Breast epithelium (tissue), 4 donors: ENCODE measurements at places on chromosomes 7 and 10.

DNA sequence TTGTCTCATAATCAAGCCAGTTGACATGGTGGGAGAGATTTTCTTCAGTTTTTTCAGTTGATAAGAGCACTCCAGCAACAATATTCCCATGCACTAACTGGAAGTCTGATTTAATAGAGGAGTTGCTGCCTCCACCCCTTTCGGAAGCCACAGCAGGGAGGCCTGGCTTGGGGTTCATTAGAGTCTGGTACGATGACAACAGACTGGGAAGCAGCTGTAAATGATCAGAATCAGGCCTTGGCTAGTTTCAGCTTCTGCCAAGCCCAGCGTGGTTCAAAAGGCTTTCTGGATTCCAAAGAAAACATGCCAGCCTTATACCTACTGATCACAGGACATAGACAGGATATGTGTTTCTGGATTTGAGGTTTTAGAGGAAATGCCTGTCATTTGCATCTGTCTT lies 274.0 kb downstream of the CSTF2T start:
- no peaks in the 10 kb centered on the region for H3K27me3 ChIP-seq
- H3K4me3 ChIP-seq, result no peak overlapping the region
- H3K4me1 ChIP-seq, result no peaks in the 10 kb centered on the region
- no peak overlapping the region for H3K27ac ChIP-seq
- no peaks in the 10 kb centered on the region for H3K36me3 ChIP-seq
- no peak for DNase-seq

DNA sequence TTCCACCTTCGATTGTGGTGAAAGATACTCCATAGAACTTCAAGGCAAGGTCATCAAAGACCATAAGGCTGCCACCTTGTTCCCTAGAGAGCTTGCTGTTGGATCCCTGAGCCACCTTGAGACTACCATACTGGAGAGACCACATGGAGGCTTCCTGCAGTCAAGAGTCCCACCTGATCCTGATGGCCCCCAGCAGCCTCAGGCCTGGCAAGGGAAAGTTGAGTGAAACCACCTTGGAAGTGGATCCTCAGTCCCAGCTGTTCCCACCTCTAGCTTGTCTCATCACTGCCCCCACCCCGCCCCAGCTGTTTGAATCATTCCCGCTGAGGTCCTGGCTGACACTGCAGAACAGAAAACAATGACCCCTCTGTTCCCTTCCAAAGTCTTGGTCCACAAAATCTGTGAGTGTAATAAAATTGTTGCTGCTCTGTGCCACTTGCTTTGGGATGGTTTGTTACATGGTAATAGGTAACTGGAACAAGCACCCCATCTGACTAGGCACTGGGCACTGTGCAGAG lies 32.0 kb downstream of the PRLHR start:
- no peaks in the 10 kb centered on the region for H3K36me3 ChIP-seq
- no peaks in the 10 kb centered on the region for H3K4me1 ChIP-seq
- no peak overlapping the region for H3K4me3 ChIP-seq
- no peak overlapping the region for H3K27ac ChIP-seq
- no peak for DNase-seq

DNA sequence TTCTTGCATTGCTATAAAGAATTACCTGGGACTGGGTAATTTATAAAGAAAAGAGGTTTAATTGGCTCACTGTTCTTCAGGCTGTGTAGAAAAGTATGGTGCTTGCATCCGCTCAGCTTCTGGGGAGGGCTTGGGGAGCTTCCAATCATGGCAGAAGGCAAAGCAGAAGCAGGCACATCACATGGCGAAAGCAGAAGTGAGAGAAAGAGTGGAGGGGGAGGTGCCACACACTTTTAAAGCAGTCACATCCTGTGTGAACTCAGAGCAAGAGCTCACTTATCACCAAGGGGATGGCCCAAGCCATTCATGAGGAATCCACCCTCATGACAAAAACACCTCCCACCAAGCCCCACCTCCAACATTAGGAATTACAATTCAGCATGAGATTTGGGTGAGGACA lies 303.5 kb downstream of the OTUD1 start:
- DNase-seq, result no peak
- H3K27ac ChIP-seq, result no peak overlapping the region
- no peaks in the 10 kb centered on the region for H3K4me1 ChIP-seq
- H3K36me3 ChIP-seq, result no peaks in the 10 kb centered on the region
- H3K4me3 ChIP-seq, result no peak overlapping the region
- H3K27me3 ChIP-seq, result no peaks in the 10 kb centered on the region

DNA sequence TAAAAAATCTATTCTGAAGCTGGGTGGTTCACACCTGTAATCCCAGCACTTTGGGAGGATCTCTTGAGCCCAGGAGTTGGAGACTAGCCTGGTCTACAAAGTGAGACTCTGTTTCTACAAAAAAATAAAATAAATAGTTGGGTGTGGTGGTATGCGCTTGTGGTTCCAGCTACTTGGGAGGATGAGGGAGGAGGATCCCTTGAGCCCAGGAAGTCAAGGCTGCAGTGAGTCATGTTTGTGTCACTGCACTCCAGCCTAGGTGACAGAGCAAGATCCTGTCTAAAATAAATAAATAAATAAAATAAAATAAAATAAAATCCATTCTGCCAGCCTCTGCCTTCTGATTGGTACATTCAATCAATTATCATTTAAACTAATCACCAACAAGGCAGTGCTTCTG lies 17.5 kb downstream of the ZNF33A start:
- no peak overlapping the region for H3K4me3 ChIP-seq
- no peaks in the 10 kb centered on the region for H3K27me3 ChIP-seq
- H3K27ac ChIP-seq, result no peak overlapping the region
- H3K36me3 ChIP-seq, result no peaks in the 10 kb centered on the region

DNA sequence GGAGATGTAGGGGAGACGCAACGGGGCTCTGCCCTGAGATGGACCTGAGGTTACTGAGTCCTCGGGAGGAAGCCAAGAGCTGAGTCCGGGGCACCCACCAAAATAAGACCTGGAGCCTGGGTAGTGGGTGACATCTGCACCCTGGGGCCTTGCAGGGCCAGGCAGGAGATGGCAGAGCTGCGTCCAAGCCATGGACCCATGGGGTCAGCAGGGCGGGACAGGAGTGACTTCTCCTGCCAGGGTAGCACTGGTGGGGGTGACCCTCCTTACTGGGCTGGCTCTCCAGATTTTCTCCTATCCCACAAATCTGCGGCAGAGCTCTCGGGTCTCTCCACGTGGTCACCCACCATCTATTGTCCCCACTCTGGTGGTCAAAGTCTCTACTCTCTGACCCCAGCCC lies 2.1 kb downstream of the GHRHR start:
- no peaks in the 10 kb centered on the region for H3K36me3 ChIP-seq
- no peak overlapping the region for H3K4me3 ChIP-seq
- no peak for DNase-seq
- no peaks in the 10 kb centered on the region for H3K4me1 ChIP-seq
- no peak overlapping the region for H3K27ac ChIP-seq
- H3K27me3 ChIP-seq, result no peaks in the 10 kb centered on the region

GRCh38 chr10:84335516-84335915 lies 7.1 kb downstream of the CCSER2 start:
- no peak for DNase-seq
- H3K27ac ChIP-seq, result no peak overlapping the region
- H3K27me3 ChIP-seq, result no peaks in the 10 kb centered on the region
- no peak overlapping the region for H3K4me3 ChIP-seq

DNA sequence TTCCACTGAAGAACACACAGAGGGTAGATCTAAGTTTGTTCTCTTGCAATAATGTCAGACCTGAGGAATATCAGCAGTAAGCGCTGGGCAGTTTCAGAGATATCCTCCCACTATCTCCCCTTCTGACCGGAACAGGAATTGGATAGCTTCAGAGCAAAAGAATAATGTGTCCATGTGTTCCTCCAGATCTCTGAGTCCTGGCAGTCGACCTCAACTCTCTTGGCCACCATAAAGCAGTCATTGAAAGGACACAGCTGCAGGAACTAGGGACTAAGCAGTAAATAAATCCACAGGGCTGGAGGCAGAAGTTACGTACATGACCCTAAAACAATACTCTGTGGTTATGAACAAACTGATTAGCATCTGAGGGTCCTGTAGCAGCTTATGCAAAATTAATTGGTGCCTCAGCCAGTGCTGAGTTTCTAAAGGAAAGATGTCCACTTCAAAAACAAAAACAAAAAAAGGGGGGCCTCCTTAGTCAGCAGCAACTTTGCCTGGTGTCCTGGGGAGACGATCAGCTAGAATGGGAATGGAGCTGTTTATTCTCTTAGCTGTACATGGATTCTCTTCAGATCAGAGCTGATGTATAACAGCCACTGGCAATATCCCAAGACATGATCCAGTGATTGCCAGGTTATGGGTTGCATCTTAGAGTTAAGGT lies 6.4 kb upstream of the PRTFDC1 start:
- peak overlapping the region; percentile 86 for H3K27ac ChIP-seq
- peak overlapping the region; percentile 27 for H3K4me3 ChIP-seq
- no peaks in the 10 kb centered on the region for H3K4me1 ChIP-seq
- H3K27me3 ChIP-seq, result no peaks in the 10 kb centered on the region
- H3K36me3 ChIP-seq, result no peaks in the 10 kb centered on the region

- no peaks in the 10 kb centered on the region for H3K36me3 ChIP-seq
- no peaks in the 10 kb centered on the region for H3K27me3 ChIP-seq
- no peak overlapping the region for H3K4me3 ChIP-seq
- no peaks in the 10 kb centered on the region for H3K4me1 ChIP-seq
Measured at GRCh38 chr10:107557916-107558315, 393.4 kb upstream of the SORCS1 start.

DNA sequence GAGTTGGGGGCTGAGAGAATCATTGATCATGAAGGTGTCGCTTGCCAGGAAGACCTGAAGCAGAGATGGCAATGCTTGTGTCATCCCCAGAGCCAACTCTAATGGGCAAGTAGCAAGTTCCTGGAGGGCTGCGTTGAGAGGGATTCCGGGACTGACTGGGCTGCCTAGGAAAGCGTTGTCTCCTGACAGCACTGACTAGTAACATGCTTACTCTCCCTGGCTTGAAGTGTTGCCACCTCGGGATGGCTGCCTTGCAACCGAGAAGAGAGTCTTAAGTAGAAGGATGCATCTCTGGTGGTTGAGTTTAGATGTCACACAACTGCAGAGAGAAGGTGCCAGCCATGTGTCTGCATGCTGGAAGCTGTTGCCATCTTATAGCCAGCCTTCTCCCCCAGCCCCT lies 453.4 kb downstream of the PLXNA4 start:
- no peak overlapping the region for H3K27ac ChIP-seq
- no peaks in the 10 kb centered on the region for H3K36me3 ChIP-seq
- no peaks in the 10 kb centered on the region for H3K27me3 ChIP-seq

GRCh38 chr7:133230591-133231194 lies 22.2 kb upstream of the EXOC4 start:
- no peak overlapping the region for H3K4me3 ChIP-seq
- no peak for DNase-seq
- no peak overlapping the region for H3K27ac ChIP-seq
- no peaks in the 10 kb centered on the region for H3K27me3 ChIP-seq
- no peaks in the 10 kb centered on the region for H3K4me1 ChIP-seq

- H3K4me1 ChIP-seq, result no peaks in the 10 kb centered on the region
- H3K36me3 ChIP-seq, result no peaks in the 10 kb centered on the region
- no peaks in the 10 kb centered on the region for H3K27me3 ChIP-seq
- H3K4me3 ChIP-seq, result no peak overlapping the region
Measured at GRCh38 chr10:70096705-70097420, 35.8 kb downstream of the AIFM2 start.
